CD8-positive, alpha-beta T cell (primary cell): ENCODE measurements at places on chromosomes 13 and 19. TPM values are rescaled to one million over a fixed set of nuclear protein-coding genes. Genes with fewer than 3 reads are reported as not detected.

The ASF1B gene
- total RNA-seq, result 1.6 TPM

The HSD17B14 gene
- 0.98 TPM for total RNA-seq

The TGFBR3L gene
- total RNA-seq, result 2.7 TPM

The ZNF98 gene
- not detected for total RNA-seq

The S1PR4 gene
- 80.3 TPM for total RNA-seq

The ISYNA1 gene
- 54.5 TPM for total RNA-seq

The CARM1 gene
- total RNA-seq, result 18.1 TPM

The CLC gene
- total RNA-seq, result not detected

The HIPK4 gene
- total RNA-seq, result not detected

The TIMM13 gene
- 21.5 TPM for total RNA-seq

The CRLF1 gene
- not detected for total RNA-seq
